ENCODE measurements at places on chromosomes 1 and 21.

DNA sequence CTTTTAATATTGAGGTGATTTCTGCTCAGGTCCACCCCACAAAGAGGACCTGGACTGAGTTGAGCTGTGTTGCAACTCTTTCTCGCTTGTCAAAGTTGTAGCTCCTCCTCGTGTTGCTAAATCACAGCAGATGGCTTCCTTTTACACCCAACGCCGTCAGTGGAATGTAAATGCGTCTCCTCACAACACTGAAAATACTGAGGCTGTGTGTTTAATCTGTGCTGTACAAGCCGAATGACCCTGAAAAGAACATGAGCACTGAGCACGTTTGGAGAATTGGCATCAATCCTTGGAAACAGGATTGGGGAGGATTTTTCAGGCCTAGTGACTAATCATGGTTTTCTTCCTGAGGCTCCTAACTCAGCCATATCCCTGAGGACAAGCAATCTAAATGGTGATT lies 196.0 kb downstream of the CRB1 start:
- DNase-seq, result no peak

- no peak for DNase-seq
Observed at GRCh38 chr1:19818324-19818723, 3.2 kb upstream of the RNF186 start.

DNA sequence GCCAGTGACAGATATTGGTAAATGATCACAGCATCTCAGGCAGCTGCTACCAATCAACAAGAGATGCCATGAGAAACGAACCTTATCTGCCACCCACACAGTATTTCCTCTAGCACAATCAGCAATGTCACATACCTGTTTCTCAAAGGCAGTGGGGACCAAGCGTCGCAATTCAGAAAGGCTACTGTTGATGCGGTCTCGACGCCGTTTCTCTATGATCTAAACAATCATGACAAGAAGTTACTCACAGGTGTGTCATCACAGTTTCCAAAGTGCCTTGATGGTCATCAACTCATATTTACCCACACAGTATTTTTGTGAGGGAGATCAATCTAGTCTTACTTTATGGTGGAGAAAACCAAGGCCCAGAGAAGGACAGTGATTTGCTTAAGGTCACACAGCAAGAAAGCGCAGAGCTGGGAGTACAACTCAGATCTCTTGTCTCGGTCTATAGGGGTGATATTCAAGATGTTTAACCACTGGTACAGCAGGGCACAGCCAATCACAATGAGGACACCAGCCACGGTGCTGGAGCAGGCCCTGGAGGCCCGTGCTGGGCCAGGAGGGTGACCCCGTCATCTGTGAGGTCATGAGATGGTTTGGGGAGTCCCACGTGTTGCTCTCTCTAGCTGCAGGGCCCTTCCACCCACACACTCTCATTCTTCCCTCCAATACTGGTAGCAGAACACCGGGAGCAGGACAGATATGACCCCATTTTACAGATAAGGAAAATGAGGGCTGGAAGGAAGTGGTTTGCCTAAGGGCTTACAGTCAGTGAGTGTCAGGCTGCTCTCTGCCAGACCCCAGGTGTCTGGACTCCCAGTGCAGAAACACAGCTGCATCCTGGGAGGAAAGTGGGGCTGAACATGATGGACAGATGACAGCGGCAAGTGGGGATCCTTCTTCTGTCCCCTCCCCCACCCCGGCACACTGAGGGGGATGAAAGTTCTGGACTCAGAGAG lies 7.8 kb downstream of the HEYL start:
- DNase-seq, result no peak

GRCh38 chr1:30693366-30693765 lies 30.0 kb downstream of the MATN1 start:
- DNase-seq, result no peak

DNA sequence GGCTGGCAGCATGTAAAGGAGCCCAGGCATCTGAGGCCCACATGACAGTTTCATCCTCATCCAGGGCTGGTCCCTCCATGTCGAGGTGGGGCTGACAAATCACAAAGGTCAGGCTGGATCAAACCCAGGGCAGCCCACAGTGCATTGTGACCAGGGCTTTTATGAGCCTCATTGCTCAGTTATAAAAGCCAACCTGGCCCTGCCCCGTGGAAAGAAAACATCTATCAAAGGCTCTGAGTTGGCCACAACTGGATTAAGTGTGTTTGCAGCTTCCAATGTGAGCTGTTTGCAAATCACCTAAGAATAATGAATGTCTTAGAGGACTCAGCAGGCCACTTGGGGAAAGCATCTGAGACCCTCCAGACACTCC lies 45.4 kb downstream of the GRHL3 start:
- no peak for DNase-seq

DNA sequence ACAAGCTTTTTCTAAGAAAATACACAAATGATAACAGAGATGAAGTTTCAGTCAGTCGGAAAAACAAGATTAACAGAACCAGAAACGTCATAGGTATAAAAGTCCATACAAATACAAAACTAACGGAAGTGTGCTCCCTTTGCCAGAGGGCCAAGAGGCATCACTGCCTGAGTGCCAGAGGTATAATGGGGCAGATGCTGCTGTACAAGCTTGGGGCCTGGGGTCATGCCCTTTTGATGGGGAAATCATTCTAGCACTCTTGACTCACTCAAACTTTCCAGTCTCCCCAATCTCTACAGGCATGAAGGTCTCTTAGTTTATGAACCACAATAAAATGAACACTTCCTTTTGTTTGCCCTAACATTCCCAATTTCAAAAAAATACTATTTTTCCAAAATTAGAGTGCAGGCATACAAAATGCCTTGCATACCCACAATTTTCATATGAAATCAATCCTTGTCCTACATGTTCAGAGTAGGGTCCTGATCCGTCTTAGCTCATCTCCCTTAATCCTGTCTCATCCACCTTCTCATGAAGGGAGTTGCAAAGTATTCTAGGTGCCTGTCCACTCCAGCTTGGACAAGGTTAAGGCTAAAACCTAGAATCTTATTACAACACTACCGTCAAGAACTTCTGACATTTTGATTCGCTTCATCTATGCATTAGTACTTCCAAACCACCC lies 1.5 kb downstream of the RPL22 start:
- no peak for DNase-seq

All from stimulated activated CD4-positive, alpha-beta T cell treated with anti-CD3 and anti-CD28 coated beads, Interleukin-1b, Interleukin-23, amount 100 ng/mL, for 1 hour (primary cell).